ENCODE measurements at places on chromosomes 5 and 9.

GRCh38 chr9:37468620-37469019 lies 3.4 kb upstream of the ZBTB5 start:
- DNase-seq: no peak

- peak; percentile 4 for DNase-seq
Measured at GRCh38 chr5:152462021-152462721, 57.1 kb upstream of the NMUR2 start.

DNA sequence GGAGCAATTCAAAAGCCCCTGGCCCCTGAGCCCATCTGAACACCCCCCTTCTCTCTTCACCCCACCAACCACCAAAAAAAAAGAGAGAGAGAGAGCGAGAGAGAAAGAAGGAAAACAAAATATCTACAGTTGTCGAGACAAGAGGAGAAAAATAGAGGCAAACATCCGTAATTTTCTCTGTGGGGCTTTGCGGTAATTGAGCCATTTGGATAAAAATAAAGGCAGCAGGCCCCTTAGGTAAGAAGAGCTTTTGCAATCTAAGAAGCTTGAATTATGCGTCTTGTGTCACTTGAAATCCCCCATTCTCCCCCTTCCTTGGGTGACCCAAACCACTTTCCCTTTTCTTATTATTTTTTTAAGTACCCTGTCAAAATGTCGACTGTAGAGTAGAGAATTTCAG lies 35.5 kb upstream of the FUBP3 start:
- DNase-seq: no peak

GRCh38 chr5:151597749-151598148 lies 6.6 kb upstream of the FAT2 start:
- DNase-seq: no peak

DNA sequence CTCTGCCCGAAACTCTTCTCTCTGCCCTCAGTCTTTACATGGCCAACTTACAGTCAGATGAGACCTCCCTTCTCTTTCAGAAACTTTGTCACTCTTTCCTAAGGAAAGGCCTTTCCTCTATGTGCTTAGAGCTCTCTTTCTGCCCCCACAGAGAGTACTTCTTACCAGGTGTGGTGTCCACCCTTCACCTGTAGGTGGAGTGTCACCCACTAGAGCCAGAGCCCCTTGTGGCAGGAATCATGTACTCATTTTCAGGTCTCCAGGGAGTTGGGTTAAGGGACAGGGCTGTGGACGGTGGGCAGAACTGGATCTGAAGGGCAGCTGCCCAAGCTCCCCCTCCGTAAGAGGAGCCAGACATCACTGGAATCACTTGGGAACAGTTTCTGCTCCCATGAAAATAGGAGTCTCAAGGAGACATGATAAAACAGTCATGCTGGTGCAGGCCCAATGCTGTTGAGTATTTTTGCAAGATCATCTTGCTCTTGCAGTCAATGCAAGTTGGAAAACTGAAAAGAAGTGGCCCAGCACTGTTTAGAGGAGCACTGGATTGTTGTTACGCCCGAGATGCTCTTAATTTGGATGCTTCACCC lies 436.7 kb downstream of the ZSWIM6 start:
- DNase-seq: no peak

DNA sequence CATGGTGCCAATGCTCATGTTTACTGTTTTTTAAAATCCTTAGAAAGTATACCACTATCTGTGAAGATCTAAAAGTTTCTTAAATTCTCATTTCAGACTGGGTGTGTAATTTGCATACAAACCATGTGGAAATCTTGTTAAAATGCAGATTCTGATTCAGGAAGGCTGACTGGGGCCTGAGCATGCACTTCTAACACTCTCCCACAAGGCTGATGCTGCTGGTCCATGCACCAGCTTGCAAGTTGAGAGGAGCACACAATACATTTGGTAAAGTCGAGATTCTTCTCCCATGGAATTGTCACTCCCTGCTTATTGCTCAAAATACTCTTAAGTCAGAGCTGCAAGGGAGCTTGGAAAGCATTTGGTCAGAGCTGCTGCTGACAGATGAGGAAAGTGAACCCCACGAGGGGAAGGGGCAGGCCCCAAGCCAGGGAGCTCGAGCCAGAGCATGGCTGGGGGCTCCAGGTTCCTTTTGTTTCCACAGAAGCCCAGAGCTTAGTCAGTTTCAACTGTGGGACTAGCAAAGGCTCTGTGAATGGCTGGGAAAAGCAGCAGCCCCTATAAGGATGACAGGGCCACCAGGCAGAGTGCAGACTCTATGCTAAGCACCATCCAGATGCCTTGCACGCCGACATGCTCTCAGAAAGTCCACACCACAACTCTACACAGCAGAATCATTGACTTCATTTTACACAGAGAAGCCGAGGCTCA lies 93.5 kb upstream of the HAND1 start:
- no peak for DNase-seq

- DNase-seq: no peak
Measured at GRCh38 chr5:152140347-152140746, 215.7 kb upstream of the GLRA1 start.

Data from natural killer cell (primary cell).